CD4-positive, alpha-beta T cell treated with Interleukin-17A for 4 hours (primary cell): ENCODE measurements at places on chromosomes 12 and 14.
A peak's percentile ranks its signal among the peaks of the same experiment; 100 is the strongest.

DNA sequence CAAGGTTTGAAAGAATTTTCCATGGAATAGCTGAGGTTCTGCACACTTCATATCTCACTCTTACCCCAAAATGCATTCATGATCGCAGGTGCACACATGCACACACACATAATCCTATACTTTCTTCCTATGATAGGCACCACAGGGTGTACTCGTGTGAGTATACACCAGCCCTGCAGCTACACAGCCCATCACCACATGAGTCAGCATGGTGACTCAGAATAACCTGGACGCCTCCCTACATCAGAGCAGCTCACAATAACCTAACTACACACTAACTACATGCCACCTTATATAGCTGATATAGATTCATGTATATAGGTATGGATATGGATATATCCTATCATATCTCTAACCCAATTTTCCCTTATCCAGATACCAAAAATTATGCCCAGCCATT, 850.2 kb upstream of the TMEM132C start:
- no peak for DNase-seq

DNA sequence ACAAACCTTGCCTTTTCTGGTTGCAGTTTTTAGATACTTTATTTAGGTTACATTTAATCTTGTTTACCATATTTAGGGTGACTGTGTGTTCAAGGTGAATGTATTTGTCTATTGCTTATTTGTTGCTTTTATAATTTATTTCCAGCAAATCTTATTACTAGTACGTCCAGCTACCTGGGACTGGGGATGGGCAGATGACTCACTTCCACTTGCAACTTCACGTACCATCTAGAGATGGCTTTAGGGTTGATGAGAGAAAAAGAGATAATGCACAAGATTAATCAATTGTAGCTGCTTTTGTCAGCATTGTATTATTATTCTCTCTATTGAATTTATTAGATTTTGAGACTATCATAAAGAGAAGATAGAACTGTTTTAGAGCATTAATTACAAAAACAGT, 5.1 kb downstream of the MIPOL1 start:
- DNase-seq: no peak

DNA sequence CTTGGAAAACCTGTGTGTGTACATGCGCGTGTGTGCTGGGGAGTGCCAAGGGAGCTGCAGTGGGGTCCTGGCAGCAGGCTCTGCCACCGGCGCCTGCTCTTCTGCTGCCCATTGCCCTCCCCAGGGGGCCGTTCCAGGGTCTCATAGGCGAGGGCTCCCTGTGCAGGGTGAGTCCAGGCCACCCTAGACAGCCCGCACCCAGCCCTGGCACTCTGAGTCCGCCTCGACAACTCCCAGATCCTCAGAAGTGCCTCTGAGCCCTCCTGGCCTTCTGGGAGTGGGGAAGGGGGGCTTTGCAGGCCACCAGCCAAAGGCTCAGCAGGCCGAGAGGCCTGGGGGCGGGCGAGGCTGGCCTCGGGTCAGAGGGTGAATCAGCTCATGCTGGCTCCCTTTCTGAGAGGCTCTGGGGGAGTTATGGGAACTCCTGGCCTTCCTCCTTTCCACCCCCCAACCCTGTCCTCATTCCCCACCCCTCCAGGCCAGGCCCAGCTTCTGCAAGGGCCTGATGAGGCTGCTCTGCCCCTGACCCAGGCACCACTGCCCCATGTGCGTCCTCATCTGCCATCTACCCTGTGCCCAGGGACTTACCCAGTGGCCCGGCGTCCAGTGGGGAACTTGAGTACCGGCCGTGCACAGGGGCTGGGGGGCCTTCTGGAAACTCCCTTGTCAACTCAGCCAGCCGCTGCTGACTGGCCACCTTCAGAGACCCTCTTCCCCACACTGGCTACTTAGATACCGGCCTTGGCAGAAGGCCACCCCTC, 2.1 kb upstream of the TEDC1 start:
- no peak for DNase-seq

- no peak for DNase-seq
These were observed 448.0 kb upstream of the FBXO33 start for GRCh38 chr14:39880106-39880695.

GRCh38 chr12:108000111-108000510, 129.0 kb upstream of the WSCD2 start:
- DNase-seq: no peak

DNA sequence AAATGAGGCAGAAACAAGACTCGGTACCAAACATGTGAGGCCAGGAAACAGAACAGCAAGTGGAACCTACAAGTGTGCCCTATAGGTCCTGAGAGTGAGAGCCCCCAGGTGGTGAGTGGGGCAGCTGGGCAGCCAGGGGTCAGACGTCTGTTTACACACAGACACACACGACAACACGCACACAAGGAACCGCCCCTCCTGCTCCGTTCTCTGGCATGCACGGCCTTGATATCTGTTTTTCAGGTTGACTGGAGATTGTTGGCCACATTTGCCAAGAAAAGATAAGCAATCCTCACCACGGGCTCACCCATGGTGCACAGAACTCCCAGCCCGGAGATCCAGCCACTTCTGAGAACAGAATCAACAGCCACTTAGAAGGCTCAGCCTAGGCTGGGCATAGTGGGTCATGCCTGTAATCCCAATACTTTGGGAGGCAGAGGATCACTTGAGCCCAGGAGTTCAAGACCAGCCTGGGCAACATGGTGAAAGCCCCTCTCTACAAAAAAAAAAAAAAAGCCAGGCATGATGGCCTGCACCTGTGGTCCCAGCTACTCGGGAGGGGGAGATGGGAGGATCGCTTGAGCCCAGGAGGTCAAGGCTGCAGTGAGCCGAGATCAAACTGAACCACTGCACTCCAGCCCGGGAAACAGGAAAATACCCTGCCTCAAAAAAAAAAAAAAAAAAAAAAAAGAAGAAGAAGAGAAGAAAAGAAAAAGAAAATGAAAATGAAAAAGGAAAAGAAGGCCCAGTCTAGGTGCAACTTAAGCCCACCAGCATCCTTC, 19.4 kb upstream of the EIF5 start:
- DNase-seq: no peak

DNA sequence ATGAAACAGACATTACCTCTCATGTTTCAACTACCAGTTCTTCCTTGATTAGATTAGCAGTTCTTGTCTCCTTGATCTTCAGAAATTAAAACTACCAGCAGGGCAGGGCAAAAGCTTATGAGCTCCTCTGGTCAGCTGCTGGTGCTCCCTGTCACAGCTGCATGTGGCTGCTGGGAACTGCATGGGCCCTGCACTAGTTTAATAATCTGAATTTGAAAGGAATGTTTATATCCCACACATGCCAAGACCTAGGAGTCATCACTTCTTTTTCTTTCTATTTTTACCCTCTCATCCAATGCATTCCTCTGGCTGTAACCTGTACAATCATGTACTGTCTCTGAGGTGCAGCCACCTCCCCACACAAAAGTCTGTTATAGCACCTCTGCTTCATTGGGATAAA, 73.9 kb downstream of the ARMH4 start:
- no peak for DNase-seq

DNA sequence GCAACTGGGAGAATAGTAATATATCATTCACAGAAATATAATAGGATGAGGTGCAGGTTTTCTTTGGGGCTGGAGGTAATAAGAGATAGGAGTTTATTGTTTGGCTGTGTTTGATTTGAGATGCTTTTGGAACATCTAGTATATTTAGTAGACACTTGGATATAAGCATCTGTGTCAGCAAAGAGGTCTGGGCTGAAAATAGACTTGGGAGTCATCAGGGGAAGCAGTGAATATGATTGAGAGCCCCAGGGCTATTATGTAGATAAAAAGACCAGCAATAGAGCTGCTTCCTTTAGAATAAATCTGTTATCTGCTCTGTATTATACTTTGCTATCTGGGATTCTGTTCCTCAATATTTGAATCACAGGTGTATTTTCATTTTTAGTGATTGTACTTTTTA, 36.6 kb downstream of the SPATA7 start:
- DNase-seq: no peak

DNA sequence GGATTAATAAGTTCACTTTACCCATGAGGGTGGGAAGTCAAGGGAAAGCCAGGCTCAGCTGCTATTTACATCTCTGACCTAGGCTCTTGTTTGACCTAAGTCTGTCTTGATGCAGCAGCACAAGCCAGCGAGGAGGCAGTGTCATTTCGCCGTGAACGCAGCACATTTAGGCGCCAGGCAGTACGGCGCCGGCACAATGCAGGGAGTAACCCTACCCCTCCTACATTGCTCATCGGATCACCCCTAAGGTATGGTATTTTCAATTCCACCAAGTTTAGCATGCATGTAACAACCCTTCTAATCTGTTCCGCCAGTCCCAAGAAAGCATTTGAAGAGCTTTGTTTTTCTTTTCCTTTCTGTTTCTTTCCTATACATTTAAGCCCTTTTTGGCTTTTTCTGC, 81.2 kb downstream of the PCNX1 start:
- peak; percentile 50 for DNase-seq

DNA sequence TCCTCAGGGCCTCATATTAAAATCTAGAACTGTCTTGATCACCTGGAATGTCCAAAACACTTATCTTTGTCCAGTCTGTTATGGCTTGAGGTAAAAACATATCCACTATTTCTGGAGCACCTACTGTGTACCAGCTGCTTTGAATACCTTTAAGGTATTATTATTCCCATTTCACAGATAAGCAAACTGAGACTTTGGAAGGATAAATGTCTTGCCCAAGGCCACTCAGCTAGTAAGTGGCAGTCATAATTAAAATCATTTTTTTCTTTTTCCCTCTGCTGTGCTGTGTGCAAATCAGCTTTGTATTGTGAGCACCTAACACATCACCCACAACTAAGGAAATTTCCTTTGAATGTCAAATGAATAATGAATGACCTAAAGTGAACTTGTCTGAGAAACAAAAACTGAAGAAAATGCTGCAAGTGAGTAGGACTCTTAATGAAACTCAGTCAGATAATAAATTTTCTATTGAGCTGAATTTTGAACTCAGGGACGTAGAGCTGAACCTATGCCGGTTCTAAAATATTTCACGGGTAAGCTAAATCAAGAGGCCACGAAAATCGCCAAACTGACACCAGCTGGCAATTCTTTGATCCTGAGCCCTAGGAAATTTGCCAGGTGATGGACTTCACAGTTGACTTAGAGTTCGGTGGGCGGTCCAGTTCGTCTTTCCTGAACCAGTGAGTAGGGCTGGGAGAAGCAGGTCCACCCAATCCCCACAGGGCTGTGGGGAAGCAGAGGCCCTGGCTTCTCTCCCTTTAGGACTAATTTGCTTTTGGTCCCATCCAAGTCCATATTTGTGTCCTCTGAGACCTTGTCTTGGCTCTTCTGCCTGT, 159.7 kb upstream of the PWP1 start:
- DNase-seq: no peak

GRCh38 chr14:88698651-88699050, 94.1 kb downstream of the EML5 start:
- DNase-seq: no peak

- no peak for DNase-seq
These were observed 67.8 kb downstream of the MVK start for GRCh38 chr12:109641422-109641821.

DNA sequence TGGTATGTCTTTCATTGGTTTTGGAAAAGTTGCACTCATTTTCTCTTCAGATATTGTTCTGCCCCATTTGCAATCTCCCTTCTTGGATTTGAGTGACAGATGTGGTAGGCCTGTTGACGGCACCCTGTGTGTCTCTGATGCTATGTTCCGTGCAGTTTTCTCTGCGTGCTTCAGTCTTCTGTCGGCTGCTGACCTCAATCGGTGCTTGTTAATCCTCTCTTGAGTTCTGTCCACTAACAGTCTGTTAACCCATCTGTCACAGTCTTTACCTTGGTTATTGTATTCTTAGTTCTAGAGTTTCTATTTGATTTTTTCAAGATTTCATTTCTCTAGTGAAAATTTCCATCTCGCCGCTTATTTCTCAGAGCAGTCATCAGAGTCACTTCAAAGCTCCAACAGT, 20.7 kb upstream of the PLD4 start:
- DNase-seq: no peak

- no peak for DNase-seq
These were observed 40.1 kb downstream of the PDZRN4 start for GRCh38 chr12:41228066-41228820.

DNA sequence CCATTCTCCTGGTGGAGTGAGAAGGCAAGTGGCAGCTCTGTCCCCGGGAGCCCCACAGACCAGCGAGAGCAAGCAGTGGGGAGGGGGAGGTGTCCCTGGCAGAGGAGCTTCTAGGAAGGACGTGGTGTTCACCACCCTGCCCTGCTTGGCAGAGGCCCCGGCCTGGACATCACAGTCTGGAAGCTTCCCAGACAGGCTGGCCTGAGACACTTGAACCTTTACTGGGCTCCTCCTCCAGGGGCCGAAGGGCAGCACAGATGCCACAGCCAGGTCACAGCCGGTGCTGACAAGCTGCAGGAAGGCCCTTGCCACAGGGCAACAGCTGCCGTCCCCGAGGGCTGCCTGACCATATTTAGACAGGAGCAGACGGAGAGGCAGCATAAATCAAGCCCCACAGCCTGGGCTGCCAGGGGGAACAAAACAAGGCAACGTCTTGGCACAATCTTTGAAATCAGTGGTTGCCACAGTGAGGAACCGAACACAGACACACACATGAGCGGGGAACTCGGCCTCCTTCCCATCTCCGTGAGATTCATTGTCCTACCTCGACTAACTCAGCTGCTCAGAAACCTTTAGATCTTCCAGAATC, 28.5 kb downstream of the PRIMA1 start:
- no peak for DNase-seq

DNA sequence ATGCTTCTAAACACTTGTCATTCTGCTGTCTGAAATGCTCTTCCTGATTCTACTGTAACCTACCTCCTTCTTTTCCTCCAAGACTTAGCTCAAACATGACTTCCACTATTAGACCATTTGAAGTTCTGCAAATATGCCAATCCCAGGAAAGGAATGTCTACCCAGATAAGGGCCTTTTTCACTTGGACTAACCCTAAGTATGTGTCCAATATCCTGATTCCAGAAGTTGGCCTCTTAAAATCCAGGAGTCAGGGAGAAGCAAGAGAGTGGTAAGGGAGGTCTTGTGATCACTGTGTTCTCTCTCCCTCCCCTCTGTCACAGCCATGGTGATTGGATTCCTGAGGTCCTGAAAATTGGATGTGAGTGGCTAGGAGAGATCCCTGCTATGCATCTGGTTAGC, 30.2 kb downstream of the ADCY6 start:
- no peak for DNase-seq

- no peak for DNase-seq
These were observed 15.8 kb downstream of the KRT2 start for GRCh38 chr12:52636189-52636588.

DNA sequence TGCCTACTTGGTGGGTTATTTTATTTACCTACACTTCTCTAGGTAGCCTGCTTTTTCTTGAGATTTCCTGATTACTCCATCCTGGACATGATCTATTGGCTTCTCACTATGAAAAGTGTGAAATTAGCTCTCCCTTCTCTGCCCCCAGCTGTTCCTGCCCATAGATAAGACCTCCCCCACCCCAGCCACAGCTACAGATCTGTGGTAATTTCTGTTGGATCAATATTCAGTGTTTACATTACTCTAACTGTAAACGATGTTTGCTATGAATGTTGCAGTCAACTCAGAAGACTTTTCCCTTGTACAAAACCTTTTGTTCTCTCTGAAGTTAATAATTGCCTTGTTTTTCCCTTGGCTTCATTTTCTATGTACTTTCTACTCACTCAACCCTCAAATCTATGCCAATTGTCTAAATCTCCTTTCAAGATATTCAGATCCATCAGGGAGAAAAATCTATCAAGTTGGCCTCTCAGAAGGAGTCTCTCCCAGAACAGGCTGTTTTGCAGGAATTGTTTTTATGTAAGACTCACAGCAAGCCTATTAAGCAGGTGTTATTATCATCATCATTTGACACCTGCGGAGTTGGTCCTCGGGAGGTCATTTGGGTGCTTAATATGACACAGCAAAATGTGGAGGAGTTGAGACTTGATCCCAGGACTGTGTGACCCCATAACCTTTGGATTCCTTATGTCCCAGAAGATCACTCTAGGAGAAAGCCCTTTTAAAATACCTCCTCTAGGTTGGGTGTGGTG, 227.4 kb downstream of the SUDS3 start:
- no peak for DNase-seq
